ENCODE measurements at places on chromosomes 5 and 9. TPM values are rescaled to one million over a fixed set of nuclear protein-coding genes. Genes with fewer than 3 reads are reported as not detected.

Gene ESM1
- 338 TPM for total RNA-seq

Gene HINT2
- 6.5 TPM for total RNA-seq

Gene MORN5
- total RNA-seq = not detected

Gene OTP
- total RNA-seq = not detected
